Fibroblast of lung (primary cell): ENCODE measurements at places on chromosomes 12 and 14. TPM values are rescaled to one million over a fixed set of nuclear protein-coding genes. Genes with fewer than 3 reads are reported as not detected.
A peak's percentile ranks its signal among the peaks of the same experiment; 100 is the strongest.

DTX1 gene
- total RNA-seq = 0.26 TPM in 1 of 2 replicates, not detected in the other

- no peak for DNase-seq
Measured at GRCh38 chr14:33273978-33274377, 335.3 kb downstream of the NPAS3 start.

KCNA5 gene
- total RNA-seq = not detected in 2 replicates

DNA sequence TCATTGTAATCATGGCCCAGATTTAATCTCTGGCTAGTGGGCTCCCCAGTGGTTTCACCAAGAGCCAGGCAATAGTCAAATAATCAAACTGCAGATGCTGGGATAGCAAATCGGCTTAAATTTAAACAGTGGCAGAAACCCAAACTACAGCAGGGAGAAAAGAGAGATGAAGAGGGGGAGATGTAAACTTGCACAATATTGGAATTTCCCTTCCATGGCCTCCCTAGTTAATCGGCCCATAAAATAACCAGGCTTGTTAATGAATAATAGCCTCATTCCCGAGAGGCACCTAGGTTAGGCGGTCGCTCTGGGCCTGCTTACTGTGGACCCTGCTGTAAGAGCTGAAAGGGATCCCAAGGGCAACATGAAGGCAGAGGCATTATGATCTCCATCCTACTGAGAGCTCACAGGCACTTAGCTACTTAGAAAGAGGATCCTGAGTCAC is 116.2 kb downstream of the NUAK1 start:
- peak; percentile 4 for DNase-seq

DNA sequence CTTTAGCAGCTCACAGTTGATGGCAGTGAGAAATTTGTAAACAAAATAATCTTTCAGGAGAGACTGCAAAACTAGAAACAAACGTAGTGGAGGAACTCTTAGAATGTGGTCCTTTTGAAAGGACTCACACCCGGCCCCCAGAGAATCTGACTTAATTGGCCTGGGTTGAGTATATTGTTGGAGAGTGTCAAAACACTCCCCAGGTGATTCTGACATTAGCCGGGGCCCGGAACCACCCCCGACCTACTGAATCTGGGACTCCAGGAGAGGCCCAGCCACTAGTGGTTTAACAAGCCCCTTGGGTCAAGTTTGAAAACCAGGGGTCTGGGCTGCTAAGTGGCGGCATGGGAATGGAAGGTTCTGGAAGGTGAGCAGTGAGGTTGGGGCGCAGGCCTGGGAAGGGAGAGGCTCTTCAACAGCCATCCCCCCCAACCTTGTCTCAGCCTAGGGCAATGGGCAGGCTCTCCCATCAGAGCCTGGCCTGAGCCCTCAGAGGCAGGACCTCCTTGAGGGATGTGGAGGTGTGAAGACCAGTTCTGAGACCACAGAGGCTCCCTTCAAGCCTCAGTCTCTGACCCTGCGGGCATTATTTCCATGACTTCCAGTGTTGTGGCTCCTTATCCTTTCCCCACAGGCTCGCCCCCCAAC is 1.1 kb upstream of the ELK3 start:
- no peak for DNase-seq

UTP20 gene
- 13.1 and 13.7 TPM in 2 replicates for total RNA-seq

DNA sequence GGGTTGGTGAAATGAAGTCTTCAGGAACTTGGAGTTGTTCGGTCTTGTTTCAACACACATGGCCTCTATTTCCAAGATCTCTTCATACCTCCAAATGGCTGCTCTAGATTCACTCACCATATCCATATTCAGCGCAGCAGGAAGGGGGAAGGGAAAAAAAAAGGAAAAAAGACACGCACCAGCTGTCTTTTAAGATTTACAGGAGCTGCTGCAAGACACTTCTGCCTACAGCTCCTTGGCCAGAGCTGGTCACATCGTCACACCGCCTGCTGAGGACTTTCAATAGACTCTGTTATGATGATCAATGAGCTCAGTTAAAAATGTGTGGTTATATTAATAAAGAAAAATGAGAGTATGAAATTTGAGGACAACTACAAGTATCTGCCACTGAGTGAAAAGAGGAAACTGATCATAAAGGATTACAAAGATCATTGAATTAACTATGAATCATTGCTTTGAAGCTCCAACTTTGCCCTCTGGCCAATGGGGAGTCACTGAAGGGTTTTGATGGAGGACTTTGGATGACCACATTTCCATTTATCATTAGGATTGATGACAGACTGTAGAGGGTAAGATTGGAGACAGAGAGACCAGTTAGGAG is 182.1 kb upstream of the HMGA2 start:
- no peak for DNase-seq

GRCh38 chr12:45655743-45656142 is 73.8 kb upstream of the ARID2 start:
- DNase-seq = no peak

PLEKHG7 gene
- not detected in 2 replicates for total RNA-seq

DNA sequence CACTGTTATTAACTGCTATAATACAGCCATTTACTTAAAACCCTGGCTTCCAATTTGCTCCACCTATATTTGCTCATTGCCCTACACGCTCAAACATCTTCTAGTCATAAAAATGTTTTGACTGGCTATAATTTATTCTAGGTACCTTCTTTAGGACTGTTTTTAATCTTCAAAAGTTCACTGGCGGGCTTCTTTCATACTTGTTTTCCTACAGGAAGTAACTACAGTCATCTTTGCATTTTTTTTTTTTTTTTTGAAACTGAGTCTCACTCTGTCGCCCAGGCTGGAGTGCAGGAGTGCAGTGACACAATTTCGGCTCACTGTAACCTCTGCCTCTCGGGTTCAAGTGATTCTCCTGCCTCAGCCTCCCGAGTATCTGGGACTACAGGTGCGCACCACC is 32.5 kb downstream of the MPHOSPH9 start:
- DNase-seq = no peak

TSPAN8 gene
- under 0.01 and 0.17 TPM in 2 replicates for total RNA-seq

GRCh38 chr14:81264671-81265070 is 43.9 kb upstream of the GTF2A1 start:
- DNase-seq = no peak

SERPINA9 gene
- not detected in 2 replicates for total RNA-seq

DNA sequence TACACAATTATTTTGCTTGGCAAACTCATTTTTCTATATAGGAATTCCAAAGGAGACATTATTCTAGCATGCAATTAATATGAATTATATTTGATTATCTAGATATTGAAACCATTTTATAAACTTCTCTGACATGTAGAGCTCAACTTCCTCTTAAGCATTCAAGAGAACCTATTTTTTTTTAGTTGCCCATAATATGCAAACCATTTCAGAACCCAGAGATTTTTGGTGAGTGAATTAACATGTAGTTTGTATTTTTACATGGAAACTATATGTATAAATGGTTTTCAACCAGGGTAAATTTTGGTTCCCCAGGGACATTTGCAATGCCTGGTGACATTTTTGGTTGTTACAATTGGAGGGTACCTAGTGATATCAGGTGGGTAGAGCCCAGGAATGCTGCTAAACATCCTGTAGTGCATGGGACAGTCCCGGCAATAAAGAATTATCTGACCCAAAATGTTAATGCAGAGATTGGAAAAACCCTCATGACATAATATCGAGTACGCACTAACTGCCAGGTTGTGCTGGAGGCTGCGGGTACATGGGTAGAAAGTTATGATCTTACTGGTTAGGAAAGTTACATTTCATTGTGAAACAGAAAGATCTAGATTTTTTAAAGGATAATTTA is 338.9 kb upstream of the GARIN2 start:
- no peak for DNase-seq

GRCh38 chr12:44637875-44638274 is 238.2 kb downstream of the NELL2 start:
- no peak for DNase-seq

- DNase-seq = no peak
Measured at GRCh38 chr14:68820119-68820518, 27.3 kb upstream of the ZFP36L1 start.
